Stimulated activated CD8-positive, alpha-beta memory T cell treated with anti-CD3 and anti-CD28 coated beads, Interleukin-4, amount 100 ng/mL, for 4 hours (primary cell): ENCODE measurements at places on chromosomes 1 and 21.

DNA sequence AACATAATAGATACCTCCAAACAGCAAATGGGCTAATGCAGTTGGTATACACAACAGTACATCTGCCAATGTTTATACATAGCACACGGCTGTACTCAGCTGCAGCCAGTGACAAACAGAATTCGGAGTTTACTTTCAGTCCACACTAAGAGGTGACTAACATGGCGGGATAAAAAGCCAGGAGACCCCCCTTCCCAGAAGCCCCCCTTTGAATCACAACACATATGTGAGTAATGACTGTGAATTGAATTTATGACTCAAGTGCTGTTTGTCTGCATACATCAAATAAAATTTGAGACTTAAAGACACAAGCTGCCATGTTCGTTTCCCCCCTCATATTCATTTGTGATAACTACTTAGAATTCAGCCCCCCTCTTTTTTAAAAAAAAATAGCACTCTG is 113.2 kb downstream of the RUNX1 start:
- DNase-seq = no peak

GRCh38 chr1:8021676-8022266 is 4.3 kb downstream of the ERRFI1 start:
- no peak for DNase-seq

DNA sequence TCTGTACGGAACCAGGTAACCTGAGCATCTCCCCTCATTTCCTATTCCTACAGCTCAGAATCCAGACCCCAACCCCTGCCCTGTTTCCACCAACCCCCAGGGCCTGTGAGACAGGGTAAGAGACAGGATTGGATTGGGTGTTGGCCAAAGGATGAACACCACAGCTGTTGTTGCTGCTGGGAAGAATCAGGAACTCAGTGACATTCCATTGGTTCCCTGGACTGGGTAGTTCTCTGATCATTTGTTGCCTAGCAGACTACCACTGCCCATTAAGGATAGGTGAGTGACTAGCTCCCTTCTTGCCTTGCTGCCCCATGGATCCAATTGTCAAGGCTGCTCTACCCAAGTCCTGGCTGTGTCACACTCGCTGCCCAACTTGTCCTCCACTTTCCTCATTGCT is 10.0 kb downstream of the NCSTN start:
- DNase-seq = no peak

- DNase-seq = no peak
Measured at GRCh38 chr1:18931730-18932129, 24.7 kb downstream of the IFFO2 start.

DNA sequence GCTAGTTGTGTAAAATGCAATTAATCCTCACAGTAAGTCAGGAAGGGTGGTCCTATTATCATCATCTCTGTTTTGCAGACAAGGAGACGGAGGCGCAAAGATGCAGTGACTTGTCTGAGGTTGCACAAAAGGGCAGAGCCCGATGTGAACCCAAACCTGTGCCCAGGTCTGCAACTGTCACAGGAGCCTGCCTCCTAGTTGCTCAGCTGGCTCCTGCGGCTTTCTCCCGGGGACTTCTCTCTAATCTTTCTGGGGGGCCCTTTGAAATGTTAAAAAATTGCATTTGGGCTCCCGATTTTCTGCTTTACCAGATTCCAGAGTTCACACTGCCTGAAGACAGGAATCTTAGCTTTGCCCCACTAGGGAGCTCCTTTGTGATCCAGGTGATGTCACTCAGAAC is 9.4 kb downstream of the CNR2 start:
- DNase-seq = no peak

DNA sequence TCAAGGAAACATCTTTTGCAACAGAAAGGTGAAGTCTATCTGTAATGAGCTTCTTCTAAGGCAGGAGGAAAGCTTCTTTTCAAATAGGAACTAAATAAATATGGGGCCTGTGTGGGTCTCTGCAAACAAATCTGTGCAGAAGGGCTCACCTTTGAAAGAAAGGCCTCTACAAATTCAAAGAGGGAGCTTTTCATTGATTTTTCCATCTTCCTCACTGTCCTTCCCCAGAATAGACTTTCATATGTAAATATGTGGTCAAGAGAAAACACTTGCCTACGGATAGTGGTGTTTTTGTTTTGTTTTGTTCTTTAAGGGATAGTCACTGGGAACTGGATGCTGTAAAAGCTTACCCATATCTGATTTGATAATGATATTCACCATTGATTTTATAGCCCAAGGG is 223.4 kb downstream of the DSCAM start:
- no peak for DNase-seq

- DNase-seq = no peak
Measured at GRCh38 chr1:240093120-240093961, 1.7 kb downstream of the FMN2 start.

- peak; percentile 51 for DNase-seq
Measured at GRCh38 chr1:206925106-206925736, 3.5 kb upstream of the FCMR start.

DNA sequence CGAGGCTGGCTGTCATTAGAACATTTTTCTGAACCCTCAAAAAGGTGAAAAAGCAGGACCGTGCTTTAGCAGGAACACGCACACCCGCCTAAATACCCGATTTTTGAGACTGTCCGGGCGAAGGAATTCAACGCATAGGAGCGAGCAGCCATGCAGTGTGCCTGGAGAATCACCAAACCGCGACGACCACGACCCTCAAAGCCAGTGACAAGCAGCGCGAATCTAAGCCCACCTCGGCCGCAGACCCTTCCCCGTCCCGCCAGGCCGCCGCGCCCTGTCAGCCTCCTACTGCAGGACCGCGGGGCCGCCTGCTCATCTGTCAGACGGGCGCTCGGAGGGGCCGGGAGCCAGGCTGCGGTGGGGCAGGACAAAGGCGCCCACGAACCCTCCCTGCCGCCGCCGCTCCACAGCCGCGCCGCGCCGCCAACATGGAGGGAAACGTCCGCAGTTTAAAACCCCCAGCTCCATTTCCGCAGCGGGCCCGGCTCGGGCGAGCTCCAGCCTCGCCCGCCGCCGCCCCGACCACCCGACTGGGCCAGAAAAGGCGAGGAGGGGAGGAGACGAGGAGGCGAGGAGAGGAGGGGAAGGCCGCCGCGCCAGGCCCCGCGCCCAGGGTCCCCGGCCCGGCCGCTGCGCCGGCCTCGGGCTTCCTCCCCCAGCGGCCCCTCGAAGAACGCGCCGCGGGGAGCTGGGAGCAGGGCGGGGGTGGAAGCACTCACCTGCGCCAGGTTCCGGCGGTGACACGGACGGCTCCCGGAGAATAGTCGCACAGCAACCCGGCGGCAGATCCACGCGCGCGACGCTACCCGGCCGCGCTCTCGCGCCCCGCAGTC is at the start of gene LBR:
LBR (minus strand) TSS at position 804 of the 833 bp plus-strand sequence. CDS start 3,963 bp downstream, outside the sequence.
- DNase-seq = no peak

- no peak for DNase-seq
Measured at GRCh38 chr21:25515484-25516405, 91.5 kb downstream of the MRPL39 start.

GRCh38 chr1:159938211-159938852 is 7.1 kb downstream of the IGSF9 start:
- DNase-seq = no peak

DNA sequence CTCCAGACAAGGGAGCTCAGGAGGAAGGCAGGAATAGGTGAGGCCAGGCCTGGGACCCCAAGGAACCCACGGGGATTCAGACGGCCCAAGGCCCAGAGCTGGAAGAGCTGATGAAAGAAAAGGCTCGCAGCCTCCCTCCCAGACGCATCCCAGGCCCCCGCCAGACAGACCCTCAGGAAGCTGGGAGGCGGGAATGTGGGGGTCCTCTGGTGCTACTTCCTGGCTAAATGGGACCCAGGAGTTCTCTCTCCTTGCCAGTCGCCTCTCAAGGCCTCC is 430 bp downstream of the FBXO2 start:
- DNase-seq = no peak

DNA sequence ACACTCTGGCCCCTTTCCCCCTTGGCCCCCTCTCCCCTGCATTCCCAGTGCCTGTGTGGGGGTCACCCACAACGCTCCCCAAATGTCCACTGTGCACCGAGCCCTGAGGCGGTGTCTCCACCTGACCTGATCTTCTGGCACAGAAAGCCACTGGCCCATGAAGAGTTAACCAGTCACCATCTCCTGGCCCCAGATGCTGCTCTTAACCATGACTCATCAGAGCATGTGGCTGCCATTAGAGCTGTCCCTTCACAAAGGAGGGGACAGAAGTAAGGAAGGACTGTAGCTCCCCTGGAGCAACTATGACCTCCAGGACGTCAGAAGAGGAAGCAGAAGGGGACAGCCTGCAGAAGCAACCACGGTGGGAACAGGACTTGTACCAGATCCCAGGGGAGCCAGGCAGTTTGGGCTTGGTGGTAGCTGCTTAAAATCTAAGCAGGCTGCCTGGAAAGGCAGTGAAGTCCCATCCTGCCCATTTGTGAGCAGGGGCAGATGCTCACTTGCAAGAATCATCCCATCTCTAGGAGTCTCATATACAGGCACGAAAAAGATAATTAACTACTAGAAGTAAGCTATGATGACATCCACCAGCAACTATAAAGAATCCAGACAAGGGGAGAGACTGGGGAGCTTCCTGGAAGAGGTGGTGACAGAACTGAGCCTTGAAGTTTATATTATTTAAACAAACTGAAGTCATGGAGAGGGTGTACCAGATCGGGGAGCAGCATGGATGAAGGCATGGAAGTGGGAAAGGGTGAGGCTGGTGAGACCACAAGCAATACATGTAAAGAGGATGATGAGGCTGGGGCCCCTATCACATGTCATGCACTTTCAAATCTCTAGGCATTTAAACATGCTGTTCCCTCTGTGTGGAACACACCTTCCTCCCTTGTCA is 1.1 kb upstream of the TTC39A start:
- no peak for DNase-seq

DNA sequence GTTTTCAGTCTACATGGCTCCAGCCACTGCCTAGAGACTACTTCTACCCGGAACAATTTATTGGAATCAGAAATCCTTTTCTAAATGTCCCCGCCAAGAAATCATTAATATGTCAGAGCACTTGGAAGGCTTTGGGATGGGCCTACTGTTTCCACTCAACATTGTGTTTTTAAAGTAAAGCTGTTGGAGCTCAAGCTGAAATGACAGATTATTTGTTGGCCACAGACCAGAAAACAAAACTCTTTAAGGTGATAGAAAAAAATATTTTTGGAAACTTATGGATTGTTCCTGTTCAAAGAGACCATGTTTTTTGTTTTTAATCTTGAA is 496 bp downstream of the VPS45 start:
- DNase-seq = no peak

GRCh38 chr1:45924736-45925135 is 121.3 kb downstream of the MAST2 start:
- DNase-seq = no peak

GRCh38 chr1:194062962-194063361 is 876.5 kb upstream of the B3GALT2 start:
- no peak for DNase-seq

GRCh38 chr1:159248311-159248710 is 43.6 kb downstream of the ACKR1 start:
- no peak for DNase-seq

GRCh38 chr21:42716074-42716473 is 62.7 kb downstream of the PDE9A start:
- DNase-seq = no peak

GRCh38 chr1:184362876-184363275 is 24.0 kb upstream of the C1orf21 start:
- DNase-seq = no peak

DNA sequence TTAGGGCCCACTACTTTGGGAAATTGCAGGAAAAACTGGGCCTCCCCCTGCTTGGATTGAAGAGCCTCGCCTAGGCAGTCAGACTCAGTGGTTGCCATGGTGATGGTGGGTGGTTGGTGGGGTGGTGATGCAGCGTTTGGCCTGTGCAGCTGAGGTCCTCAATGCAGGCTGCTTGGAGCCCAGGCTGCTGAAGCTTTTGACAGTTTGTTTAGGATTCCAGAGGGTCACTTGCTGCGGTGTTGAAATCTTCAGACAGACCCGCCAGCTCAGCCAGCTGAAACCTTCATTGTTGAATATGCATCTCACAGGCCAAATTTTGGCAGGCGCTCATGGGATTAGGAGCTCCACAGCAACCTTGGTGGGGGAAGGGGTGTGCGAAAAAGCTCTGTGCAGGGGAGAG is 67.9 kb downstream of the CACNA1E start:
- no peak for DNase-seq

DNA sequence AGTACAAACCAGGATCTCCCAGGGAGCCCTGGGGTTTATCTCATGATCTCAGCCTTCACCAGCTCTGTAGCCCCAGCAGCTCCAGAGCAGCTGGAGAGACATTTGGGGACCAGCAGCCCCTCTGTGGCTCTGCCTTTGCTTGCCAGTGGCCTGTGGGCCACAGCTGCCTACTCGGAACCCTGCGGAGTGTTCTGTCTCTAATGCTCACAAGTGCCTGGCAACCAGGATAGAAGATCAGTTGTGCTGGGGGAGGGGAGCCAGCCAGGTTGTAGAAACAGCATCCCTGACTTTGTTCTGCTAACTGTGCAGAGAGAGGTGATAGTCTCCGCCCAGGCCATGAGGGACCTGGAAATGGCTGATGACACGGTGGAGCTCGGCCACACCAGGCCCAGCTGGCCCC is 50.9 kb upstream of the KCNJ15 start:
- no peak for DNase-seq

DNA sequence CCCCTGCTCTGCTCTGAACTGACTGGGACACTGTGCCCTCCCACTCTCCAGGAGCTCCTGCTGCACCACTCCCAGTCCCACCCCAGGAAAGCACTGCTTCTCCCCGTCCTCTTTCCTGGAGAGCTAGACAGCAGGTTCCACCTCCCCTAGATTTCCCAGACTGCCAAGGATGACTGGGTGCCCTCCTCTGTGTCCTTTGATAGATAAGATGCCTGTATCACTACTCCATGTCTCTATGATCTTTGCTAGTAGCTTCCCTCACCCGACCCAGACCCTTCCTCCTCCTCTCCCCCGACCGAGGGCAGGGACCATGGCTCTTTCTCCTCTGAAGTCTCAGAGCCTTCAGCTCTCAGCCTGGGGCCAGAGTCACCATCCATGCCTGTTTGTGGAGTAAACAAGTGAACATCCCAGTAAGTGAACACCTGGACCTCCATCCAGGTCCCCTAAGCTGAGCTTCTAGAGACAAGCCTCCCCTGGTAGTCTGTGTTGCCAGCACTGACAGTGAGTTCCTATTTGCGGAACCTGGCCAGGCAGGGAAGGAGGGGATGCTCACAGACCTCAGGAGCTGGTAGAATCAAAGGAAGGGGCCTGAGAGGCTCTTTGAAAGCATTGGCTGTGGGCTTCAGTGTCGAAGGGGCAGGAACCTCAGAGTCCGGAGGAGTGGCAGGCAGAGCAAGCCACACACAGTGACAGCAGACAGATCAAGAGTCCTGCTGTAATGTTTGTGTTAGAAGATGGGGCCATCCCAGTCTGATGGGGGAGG is 104.0 kb downstream of the PAX7 start:
- DNase-seq = no peak

GRCh38 chr1:225228871-225229303 is 199.0 kb downstream of the LBR start:
- DNase-seq = no peak

GRCh38 chr1:33640114-33640660 is 167.7 kb downstream of the ZSCAN20 start:
- DNase-seq = no peak

DNA sequence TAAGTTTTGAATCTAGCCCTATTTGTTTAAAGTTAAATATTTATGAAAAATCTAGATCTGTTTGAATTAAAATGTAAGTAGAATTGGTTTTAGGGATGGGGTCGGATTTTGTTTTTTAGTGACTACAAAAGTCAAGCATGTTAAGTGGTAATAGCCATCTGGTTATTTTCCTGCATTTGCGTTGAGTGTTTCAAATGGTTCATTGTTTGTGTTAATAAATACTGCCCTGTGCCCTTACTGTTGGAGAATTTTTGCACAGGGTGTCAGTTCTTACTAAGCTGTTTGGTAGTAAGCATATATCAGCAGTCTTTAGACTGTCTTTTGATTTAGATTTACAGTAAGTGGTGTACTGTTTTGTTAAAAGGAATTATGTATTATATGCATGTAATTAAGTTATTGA is 46.1 kb upstream of the TARS2 start:
- no peak for DNase-seq
